ENCODE measurements at places on chromosomes 13 and 19.

DNA sequence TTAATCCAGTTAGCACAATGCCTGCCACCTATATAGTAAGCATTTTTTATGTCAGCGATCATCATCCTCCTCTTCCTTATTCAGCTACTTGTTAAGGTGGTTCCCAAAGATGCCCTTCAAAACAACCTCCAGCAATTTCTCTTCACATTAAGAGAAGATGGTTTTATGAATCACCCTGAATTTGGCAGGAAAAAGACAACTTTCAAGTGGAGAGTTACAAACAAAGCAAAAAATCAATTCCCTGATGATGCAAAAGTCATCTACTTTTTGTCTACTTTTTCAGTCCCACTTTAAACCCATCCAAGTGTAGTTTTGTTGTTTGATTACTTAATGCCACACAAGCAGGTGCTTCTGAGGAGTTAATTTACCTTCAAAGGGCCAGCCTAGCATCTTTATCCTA, 139.1 kb upstream of the SERP2 start:
- no peak for DNase-seq

- DNase-seq, result no peak
These were observed 65.6 kb upstream of the NPAS1 start for GRCh38 chr19:46953955-46954501.

GRCh38 chr13:21344662-21345176, 114.4 kb downstream of the ZDHHC20 start:
- DNase-seq, result peak; percentile 60

DNA sequence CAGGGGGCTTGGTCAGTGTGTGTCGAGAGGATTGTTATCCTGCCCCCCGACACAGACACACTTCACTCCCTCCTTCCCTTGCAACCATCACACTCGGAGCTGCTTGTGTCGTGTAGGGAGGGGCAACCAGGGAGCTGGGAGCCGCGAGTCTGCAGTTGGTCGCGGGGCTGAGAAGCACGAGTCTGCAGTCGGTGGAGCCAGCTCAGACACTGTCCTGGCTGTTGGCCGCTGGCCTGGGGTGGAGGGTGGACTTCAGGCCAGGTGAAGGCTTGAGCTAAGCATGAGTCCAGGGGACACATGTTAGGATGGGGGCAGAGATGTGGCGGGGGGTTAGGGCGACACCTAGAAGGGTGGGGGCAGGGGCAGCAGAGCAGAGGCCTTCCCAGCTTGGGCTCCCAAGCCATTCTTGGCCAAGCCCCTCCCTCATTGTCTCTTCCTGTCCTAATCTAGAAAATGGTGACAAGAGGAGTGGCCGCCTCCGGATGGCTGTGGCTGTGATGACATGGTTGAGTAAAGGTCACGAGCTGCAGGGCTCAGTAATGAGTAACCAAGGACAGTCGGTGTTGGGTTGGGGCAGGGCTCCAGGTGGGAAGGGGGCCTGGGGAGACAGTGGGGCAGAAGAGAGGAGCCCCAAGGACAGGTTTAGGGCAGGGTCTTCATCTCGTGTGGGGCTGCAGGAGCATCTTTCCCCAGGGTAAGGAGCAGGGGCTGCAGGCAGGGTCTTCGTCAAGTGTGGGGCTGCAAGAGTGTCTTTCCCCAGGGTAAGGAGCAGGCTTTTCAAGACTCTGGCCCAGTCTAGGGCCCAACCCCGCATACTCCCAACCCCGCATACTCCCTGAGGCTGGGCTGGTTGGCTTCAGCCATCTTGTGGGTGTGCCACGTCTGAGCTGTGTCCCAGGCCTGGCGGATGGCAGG, 8.6 kb downstream of the PPP5C start:
- DNase-seq, result no peak

- no peak for DNase-seq
These were observed 100.0 kb downstream of the GADD45B start for GRCh38 chr19:2575734-2576481.

DNA sequence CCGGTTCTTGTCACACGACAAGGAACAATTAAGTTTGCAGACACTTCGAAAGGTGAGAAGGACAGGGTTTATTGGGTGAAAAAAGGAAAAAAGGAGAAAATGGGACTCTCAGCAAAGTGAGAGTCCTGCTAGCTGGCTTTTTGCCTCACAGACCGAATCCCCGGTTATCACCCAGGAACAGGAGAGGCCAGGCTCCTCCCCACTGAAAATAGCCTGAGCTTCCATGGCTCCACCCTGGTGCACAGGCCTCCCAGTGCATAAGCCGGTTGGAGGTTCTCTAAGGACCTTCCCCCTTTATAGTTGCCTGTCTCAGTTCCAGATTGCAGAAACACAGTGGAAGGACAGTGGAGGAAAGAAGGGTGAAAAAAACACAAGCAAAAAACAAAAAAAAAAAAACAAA, 571.7 kb downstream of the KCTD12 start:
- DNase-seq, result no peak

DNA sequence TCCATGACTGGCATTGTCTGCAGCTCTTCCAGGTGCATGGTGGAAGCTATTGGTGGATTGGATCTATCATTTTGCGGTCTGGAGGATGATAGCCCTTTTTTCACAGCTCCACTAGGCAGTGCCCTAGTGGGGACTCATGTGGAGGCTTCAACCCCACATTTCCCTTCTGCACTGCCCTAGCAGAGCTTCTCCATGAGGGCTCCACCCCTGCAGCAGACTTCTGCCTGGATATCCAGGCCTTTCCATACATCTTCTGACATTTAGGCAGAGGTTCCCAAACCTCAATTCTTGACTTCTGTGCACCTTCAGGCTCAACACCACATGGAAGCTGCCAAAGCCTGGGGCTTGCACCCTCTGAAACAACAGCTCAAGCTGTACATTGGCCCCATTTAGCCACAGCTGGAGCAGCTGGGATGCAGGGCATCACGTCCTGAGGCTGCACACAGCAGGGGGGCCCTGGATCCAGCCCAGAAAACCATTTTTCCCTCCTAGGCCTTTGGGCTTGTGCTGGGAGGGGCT, 800.2 kb upstream of the MIR17HG start:
- DNase-seq, result no peak

DNA sequence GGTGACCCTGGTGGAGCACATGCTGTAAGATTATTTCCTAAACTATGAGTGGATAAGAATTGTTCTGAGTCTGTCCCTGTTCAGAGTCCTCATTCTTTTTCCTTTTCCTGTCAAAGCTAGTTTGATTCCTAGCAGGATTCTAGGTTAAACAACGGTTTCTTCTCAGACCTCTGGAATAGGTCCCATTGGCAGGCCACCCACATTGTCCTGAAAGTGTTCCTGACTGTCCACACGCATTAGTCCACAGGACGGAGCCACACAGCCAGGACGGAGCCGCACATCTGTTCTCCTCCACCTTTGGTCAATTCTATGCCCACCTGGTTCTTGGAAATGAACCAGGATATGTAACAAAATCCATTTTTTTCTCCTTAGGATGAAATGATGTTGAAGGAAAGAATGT, 46.1 kb downstream of the ANKRD10 start:
- DNase-seq, result no peak

DNA sequence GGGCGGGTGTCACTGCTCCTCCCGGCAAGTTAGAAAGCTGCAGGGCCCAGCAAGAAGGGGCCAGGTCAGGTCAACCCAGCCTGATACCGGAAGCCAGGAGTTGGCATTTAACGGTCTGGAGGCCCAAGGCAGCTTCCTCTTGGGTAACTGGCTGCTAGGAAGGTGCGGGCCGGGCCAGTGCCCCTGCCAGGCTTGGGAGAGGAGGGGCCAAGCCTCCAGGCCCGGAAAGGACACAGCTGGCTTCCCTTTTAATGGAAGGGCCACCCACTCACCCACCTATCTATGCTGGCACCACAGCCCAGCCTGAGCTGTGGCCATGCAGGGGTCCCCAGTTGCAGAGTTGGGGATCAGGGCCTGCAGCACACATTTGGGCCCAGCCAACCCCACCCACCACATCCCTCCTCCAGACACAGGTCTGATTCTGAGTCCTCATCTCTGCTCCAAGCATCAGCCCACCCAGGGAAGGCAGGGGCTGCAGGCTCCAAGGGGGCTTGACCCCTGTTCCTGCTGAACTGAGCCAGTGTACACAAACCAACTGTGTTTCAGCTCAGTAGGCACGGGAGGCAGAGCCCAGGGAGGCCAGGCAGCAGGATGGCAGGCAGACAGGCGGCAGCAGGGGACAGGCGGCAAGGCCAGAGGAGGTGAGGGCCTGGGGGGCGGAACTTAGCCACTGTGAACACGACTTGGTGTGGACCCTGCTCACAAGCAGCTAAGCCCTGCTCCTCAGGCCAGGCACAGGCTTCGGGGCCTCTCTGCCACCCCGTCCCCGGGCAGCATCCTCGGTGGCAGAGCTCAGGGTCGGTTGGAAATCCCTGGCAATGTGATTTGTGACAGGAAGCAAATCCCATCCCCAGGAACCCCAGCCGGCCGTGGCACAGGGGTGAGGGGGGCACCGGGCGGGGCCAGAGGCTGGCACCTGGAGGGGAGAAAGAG, 40.8 kb downstream of the ZSWIM4 start:
- DNase-seq, result no peak

DNA sequence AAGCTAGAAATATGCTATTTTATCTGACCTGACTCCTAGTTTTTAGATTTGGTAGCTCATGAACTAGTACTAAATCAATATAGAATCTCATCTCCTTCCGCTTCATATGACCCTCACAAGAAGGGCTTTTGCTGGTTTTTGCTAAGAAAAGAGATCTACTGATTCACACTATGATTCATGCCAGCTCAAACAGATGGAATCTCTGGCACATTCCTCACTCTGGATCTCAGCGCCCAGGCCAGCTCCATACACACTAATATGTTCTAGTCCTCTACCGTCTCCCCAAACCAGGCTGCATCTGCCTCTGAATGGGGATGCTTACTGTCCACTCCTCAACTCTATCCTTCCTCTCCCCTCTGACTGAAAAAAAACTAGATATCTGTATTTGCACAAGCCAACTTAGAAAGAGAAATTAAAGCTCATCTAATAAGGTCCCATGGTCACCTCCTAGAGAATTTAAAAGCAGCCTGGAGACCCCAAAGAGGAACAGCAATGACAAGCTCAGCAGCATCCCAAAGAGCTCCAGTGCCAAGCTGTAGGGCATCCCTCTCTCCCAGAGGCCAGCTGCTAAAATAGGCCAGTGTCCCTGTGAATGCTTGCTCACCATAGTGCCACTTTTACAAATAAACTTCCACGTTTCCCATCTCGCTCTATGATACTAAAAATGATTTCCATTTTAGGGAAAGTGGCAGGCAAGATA, 74.9 kb downstream of the LHFPL6 start:
- no peak for DNase-seq

- DNase-seq, result no peak
These were observed 1.3 kb upstream of the ZNF30 start for GRCh38 chr19:34925278-34925855.

- DNase-seq, result no peak
These were observed 2320.0 kb downstream of the PCDH9 start for GRCh38 chr13:64910096-64910495.

- DNase-seq, result no peak
These were observed 7.8 kb downstream of the SMARCA4 start for GRCh38 chr19:10968527-10969135.

GRCh38 chr19:29547981-29548380, 22.2 kb downstream of the VSTM2B start:
- DNase-seq, result no peak

DNA sequence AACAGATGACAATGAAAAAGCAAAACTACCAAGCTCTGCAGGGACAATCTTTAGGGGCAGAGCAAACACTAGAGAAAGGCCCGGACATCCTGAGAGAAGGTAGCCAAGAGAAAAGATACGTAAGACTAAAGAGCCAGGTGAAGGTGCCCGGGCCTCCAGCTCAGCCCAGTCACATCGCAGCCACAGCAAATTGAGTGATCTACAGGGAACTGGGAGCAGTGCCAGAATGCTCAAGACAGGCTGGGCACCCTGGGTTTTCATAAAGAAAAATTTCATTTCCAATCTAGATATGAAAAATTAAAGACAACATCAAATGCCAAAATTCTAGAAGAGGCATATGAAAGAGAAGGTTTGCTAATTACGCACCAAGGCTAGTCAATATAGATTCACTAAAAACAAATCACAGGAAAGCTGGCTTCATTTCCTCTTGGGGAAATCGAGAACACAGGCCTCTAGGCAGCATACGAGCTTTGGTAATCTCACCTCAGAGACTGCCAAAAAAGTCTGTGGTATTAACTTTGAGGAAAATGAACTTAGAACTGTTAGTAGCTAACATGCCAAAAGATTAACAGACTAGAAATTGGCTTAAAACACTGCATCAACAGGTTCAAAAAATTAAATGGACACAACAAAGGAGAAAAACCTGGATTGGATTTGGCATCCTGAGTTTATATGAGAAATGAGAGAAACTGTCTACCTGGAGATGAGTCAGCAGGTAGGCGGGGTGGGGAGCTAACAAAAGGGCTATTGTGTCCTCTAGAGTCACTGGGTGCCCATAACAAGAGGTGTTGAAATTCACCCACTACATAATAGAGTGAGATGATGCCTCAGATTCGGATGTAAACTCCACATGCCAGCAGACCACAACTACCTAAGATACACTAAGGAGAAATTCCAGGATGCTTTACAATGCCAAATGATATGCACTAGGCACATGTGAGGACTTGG, 6.6 kb downstream of the ANKRD10 start:
- DNase-seq, result no peak

DNA sequence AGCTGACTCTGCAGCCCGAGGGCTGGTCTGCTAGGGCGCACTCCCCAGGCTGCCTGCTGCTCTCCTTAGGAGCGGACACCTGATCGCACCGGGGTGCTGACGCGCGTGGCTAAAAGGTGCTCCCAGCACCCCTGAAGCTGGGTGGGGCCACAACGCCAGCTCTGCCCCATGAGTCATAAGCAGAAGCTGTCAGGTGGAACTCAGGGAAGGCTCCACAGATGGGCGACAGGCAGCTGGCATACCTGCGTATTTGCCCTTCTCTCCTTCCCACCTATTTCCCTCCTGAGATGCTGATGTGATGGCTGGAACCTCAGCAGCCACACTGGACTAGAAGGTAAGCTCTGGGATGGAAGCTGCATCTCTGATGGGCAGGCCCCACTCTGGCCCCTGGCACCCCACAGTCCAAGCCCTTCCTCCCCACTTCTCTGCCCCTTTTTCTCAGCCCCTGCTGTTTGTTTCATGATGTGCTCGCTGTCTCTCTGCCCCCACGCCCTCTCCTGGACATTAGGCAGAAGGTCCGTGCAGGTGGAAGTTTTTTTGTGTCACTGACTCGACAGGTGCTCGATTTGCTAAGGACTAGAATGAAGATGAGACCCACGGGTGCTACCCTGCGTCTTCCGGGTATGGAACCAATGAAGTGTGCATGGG, 30.3 kb upstream of the CACTIN start:
- no peak for DNase-seq

DNA sequence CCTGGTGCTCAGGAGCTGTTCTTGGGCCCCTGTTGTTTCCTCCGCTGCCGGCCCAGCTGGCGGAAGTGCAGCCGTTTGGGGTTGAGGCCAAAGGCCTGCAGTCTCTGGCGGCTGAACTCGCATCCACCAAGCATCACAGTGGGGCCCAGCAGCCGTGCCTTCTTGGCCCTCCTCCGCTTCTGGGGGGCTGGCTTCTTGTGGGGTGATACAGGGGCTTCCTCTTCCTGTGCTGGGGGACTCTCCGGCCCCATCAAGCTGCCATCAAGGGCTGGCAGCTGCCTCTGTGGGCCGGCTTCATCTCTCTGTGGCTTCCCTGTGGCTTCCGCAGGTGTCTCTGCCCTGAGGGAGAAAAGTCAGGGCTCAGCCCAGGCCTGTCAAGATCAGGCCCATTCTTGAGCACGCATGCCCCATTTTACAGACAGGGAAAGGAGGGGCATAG, 10.3 kb downstream of the ATG4D start:
- DNase-seq, result peak; percentile 87

- no peak for DNase-seq
These were observed 840.2 kb downstream of the UQCRFS1 start for GRCh38 chr19:28372576-28373247.

- DNase-seq, result no peak
These were observed 3.0 kb downstream of the KLK5 start for GRCh38 chr19:50949861-50950260.

GRCh38 chr13:112131081-112131712, 64.2 kb downstream of the SOX1 start:
- no peak for DNase-seq

Measured in stimulated activated naive CD8-positive, alpha-beta T cell treated with anti-CD3 and anti-CD28 coated beads, Interleukin-15, amount 100 ng/mL, for 72 hours (primary cell).